NCI-H460 (cell line): ENCODE measurements at places on chromosomes 6 and 20. TPM values are rescaled to one million over a fixed set of nuclear protein-coding genes. Genes with fewer than 3 reads are reported as not detected.

DNA sequence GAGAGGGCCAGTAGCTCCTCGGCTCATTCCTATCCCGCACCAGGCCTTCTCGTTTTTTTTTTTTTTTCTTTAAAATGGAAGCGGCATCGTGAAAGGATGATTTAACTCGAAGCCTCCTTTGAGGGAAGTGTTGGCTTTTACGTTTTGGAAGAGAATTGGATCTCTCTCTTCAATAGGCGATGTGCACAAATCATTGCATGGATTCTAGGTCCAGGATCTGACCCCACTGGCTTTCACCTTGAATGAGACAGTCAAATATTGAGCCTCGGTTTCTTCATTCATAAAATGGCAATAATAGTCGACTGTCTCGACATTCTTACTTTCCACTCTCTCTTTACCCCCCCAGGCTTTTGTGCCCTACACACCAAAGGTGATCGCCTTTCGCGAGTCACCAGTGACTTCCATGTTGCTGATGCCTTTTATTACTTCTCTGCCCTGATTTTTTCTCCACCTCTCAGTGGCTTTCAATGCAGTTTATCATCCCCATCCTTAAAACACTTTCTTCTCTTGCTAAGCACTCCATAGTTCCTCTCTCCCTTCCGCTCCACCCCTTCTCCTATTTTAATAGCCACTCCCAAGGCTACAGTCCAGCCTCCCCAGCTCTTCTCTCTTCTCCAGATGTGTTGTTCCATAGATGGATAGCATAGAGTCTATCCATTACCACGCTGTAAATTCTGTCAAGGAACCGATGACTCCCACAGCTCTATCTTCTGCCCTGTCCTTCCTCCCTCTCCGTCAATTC lies 473 bp upstream of the DTNBP1 start:
- no peak for DNase-seq

OPRM1 gene
- not detected in 2 replicates for total RNA-seq

DNA sequence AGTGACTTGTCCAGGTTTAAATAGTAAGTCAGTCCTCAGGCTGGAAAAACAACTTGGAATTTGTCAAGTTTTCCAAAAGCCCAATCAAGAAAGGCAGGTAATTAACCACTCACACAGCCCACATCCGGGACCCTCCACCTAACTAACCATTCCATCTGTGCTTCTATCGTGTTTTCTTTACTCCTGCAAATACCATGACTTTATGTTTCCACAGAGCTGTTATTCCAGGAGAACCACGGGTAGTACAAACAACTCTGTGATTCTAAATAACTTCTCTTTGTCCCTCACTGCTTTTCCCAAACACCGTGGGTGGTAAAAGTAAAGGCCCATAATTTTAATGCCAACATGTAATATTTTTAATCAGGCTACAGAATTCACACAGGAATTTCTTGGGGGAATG lies 49.6 kb upstream of the NT5E start:
- no peak for DNase-seq

DNA sequence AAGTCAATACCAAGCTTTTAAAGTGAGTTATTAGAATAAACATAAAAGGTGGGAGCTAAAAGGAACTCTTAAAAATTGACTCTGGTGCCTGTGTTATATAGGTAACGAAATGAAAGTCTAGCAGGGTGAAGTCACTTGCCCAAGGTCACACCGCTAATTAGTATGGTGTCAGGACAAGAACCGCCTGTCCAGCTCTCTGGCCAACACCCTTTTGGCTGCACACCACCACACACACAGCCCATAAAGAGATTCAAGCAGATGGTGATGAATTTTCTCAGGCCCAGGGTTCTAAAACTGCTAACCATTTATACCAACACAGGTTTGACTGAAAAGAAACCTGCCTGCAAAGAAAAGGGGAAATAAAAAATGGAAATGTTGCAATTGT lies 20.2 kb downstream of the GFOD1 start:
- no peak for DNase-seq

- DNase-seq = no peak
Observed at GRCh38 chr6:39422238-39422637, 99.7 kb upstream of the KCNK16 start.

SNAP25 gene
- total RNA-seq = 0.40 and 0.42 TPM in 2 replicates

DNA sequence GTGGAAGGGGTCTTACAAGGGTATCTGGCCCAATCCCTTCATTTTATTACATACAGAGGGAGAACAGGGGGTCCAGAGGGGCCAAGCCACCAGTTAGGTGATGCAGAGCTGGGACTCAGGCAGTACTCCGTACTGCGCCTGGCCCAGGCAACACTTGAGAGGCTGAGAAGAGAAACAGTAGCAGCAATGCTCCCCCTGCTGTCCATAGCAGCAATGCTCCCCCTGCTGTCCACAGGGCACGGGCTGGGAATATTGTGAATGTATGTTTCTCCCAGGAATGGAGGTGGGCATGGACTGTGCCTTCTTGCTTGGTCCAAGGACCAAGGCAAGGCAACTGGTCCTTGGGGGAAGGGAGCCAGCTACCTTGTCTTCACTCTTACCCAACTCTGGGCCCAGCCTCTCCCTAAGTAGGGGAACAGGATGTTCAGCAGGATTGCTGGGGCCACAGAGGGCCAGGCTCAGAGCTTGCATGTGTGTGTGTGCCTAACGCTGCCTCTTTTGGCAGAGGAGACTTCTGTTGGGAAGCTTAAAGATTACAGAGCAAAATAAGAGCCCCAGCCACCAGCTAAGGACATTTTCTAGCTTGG lies 14.8 kb upstream of the FAM83C start:
- peak; percentile 59 for DNase-seq

GRCh38 chr6:26556263-26557070 lies 18.3 kb downstream of the HMGN4 start:
- peak; percentile 80 for DNase-seq

DNA sequence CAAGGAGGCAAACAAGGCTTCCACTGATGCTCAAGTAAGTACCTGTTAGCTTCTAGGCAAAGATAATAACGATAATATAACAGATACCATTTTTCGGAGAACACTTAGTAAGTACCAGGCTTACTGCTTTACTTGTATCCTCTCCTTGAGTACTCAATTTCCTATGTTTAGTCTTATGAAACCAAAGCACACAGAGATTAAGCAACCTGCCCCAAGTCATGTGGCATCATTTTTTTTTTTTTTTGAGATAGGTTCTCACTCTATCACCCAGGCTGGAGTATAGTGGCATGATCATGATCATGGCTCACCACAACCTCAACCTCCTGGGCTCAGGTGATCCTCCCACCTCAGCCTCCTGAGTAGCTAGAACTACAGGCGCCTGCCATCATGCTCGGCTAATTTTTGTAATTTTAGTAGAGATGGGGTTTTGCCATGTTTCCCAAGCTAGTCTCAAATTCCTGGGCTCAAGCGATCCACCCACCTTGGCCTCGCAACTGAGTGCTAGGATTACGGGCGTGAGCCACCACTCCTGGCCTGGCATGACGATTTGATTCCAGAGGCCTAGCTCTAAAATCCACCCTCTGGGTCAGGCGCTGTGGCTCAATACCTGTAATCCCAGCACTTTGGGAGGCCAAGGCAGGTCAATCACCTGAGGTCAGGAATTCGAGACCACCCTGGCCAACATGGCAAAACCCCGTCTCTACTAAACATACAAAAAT lies 14.0 kb downstream of the SPAG4 start:
- no peak for DNase-seq

DNA sequence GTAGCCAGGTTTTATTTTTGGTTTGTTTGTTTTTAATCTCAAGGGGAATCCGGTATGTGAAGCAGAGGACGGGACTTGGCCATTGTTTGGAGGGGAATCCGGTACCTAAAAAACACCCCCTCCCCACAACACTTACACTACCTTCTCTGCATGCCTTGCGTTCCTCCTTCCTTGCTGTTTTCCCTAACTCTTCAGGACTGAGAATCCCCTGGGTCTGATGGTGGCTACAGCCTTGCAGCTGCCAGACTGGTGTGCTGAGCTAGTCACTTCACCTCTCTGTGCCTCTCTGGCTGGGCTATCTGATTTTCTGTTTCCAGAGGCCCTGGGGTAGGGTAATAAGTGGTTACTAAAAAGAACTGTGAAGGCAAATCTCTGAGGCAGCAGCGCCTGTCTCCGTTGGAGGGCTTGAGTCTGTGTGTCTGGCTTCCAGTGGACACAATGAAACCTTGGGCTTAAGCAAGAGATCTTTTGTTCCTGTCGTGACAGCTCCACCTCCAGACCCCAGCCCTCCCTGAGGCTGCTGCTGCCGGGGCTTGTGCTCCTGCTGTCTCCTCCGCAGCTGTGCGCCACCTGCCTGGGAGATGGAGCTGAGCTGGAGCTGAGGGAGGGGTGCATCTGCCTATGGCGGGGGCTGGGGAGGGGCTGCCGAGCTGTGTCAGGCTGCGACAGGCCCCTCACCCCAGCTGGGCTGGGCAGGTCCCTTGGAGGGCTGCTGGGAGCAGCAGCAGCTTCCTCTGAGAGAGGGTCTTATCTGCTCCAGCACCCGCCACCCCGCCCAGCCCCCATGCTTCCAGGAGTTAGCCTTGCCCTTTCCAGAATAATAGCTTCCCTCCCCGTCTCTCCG lies 65.8 kb upstream of the CCDC167 start:
- no peak for DNase-seq
